ENCODE measurements at places on chromosomes 2 and 18.

- no peak for DNase-seq
Observed at GRCh38 chr2:46722142-46722541, 193.5 kb downstream of the MCFD2 start.

DNA sequence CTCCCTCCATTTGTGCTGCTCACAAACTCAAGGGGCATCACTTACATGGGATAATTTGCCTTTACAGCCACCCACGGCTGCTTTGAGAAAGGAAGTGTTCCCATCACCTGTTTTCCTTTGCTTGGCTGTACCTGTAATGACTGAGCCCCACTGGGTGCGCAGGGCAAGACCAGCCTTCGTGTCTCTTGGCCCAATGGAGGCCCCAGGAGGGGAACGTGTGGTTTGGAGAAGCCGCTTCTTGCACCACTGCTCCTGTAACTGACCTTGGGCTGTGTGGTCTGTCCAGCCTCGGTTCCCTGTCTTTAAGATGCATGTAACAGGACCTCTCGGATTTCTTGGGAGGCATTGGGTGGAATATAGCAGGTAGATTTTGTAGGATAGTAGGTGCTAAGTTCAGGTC is 41.1 kb downstream of the LDLRAD4 start:
- no peak for DNase-seq

- DNase-seq = no peak
Observed at GRCh38 chr2:55355451-55355850, 64.2 kb downstream of the CCDC88A start.

- no peak for DNase-seq
Observed at GRCh38 chr2:230939691-230940470, 14.8 kb upstream of the GPR55 start.

- DNase-seq = no peak
Observed at GRCh38 chr18:50859793-50860555, 18.9 kb upstream of the ME2 start.

DNA sequence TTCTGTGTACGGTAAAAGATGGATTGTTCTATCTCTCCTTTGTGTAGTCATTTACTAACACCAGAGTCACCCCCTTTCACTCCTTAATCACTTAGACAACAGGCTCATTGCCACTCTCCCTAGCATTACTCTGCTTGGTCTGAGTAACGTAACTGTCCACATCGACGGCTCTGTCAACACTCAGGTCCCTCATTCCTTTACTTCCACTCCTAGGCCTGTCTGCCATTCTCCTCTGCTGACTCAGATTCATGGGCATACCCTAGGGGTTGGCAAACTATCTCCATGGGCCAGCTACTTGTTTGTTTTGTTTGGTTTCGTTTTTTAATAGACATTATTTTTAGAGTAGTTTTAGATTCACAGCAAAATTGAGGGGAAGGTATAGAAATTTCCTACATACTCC is 243.9 kb downstream of the NR4A2 start:
- no peak for DNase-seq
